ENCODE measurements at places on chromosomes 2 and 18.

DNA sequence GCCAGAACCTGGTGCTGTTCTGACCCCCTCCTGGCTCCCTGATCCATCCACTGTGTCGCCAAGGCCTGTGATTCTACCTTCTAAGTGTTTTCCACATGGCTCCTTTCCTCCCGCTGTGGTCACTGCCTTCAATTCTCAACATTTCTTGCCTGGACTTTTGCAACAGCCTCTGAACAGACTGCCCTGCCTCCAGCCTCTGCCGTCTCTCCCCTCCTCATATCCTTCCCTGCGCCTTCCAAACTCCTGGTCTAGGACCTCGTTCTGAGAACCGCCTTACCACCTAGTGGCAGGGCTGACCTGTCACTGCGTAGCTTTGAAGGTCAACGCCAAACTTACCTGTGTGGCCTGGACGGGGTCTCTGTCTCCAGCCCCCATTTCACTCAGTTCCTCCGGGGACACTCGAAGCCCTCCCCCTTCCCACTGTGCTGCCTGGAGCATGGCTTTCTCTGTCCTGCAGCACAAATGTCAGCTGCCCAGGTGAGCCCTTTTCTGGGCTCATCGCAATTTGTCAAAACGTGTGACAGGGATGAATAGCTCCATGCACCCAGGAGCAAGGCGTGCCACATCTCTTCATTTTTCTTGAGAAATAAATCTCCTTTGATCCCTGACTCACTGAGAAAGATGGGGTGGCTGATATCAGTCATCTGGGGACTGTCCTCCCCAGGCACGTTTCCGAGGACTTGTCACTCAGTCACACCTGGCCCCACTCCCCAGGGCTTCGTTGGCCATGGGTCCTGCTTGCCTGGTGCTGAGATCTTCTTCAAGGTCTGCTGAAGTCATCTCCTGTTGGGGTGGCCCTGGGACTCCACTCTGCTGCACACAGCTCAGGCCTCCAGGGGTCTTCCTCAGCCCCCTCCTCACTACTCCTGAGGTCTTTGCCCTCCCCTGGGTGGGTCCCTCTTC, 46.7 kb downstream of the LDLRAD4 start:
- DNase-seq, result peak; percentile 78

- peak; percentile 73 for DNase-seq
Measured at GRCh38 chr2:9753665-9754531, 89.4 kb upstream of the TAF1B start.

DNA sequence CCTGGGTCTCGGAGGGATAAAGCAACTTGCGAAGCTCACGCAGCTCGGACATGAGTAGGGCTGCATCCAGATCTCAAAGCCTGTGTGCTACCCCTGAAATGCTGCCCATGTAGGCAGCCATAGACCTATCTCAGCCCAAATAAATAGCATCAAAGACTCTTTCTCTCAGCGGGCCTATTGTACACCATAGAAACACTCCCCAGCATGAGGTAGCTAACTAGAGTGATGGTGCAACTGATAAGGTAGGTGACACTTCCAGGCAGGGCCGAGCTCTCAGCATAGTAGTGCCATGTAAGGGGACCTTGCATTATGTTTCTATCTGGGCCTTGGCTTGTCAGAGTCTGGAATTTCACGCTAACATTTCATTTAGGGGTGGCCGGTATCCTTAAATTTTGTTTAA, 52.4 kb downstream of the RABL2A start:
- DNase-seq, result no peak

DNA sequence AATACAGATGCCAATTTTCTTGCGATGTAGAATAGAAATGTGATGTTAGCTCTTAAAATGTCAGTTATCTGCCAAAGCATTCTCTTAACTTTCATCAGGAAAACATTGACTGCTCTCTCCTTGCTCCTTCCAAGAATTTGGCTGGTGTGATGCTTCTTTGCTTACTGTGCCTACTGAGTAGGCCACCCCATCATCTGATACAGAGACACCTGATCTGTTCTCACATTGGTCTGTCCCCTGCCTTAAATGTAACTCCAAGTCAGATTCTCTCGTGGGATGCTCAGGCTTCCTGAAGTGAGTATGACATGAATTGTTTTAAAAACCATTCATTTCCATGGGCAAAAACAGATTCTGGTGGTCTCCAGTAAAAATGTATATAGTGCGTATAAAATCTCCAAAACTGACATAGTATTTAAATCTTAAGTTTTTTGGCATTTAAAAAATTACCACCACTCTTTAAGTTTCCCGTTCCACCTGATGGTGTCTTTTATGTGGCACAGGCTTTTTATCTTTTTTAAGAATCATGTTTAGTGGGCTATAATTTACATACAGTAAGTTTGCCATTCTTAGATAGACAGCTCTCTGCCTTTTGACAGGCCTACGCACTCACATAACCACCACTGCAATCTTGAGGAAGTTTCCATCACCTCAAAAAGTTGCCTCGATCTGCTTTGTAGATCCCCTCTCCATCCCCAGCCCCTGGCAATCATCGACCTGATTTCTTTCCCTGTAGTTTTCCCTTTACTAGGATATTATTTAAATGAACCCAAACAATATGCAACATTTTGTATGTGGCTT, 36.6 kb downstream of the UBE2F start:
- DNase-seq, result no peak

DNA sequence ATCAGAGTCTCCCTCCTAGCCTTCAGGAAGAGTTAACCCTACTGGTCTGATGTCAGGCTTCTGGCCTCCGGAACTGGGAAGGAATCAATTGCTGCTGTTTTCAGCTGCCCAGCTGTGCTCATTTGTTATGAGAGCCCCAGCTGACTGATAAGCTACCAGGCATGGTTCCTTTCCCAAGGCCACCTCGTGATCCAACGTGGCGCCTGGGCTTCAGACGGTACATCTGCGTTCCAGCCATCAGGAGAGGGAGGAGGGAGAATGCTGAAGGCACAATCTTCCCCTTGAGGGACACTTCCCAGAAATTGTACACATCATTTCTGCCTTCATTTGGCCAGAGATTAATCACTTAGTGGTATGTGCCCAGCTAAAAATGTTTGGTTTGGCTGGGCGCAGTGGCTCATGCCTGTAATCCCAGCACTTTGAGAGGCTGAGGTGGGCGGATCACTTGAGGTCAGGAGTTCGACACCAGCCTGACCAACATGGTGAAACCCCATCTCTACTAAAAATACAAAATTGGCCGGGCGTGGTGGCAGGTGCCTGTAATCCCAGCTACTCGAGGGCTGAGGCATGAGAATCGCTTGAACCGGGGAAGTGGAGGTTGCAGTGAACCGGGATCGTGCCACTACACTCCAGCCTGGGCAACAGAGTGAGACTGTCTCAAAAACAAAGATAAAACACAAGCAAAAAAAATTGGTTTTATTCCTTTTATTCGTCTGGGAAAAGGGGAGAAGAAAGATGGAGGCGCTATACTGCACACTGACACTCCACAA, 10.5 kb upstream of the ARMC9 start:
- no peak for DNase-seq

DNA sequence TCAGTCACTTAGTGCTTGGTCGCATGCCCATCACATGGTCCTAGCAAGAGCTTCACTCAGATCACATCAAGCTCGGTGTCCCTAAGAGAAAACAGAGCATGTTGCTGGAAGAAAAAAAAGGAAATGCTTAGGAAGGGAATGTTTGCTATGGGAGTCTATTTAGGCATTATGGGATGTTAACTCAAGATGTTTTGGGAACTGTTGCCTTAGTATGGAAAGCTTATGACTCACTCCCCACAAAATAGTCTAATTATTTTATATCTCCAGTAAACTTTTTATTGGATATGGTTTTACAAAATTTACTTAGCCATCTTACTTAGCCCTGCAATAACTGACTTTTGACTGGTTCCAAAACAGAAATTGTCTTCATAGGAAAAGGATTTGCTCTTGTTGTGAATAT, 439.5 kb upstream of the ZEB2 start:
- no peak for DNase-seq

GRCh38 chr2:12774395-12774727, 57.6 kb downstream of the TRIB2 start:
- no peak for DNase-seq

DNA sequence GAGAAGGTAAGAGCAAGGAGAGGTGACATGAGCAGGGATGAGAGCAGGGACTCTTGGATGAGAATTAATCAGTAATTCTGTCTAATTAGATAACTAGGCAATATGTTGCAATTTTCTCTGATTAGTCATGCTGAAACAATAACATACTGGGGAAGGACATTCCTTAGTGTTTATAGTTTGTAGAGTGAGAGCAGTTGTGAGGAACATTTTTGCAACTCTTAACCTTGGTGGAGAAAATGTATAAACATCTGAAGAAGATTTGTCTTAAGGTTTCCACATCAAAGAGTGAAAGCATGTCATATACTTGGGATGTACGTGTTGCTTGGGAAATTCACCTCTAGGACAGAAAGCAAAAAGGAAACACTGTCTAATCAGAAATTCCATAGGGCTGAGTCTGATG, 955.4 kb upstream of the FANCL start:
- no peak for DNase-seq

DNA sequence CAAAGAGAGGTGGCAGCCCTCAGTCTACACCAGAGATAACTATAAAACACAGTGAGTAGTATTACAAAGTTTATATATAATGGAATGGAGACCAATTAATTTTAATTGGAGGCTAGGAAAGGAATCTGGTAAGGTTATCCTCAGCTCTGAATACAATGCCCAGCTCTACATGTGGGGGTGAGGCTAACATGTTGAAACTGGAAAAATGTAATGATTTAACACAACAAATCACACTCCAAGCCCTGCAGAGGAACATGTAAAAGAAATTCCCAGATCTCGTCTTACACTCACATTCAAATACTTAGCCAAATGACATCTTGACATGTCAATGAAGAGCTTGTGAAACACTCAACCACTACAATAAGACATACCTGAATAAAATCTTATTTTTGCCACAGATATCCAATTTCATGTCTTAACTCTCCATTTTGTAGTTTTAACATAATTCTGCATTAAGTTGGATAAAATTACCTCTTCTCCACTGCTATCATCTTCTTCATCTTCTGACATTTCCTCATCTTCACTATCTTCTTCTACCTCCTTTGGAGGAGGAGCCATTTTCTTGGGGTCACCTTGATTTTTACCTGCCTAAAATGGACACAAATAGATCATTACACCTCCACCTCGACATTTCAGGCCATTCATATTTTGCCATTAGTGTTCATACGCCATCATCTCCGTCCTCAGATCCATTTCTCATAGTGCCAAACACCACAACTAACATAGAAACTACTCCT, 1.4 kb downstream of the NCL start:
- DNase-seq, result no peak

Data from activated CD4-positive, alpha-beta T cell treated with anti-CD3 and anti-CD28 coated beads, Interleukin-2, amount 50 U/mL, for 48 hours (primary cell).